Hematopoietic multipotent progenitor cell treated with erythropoietin and hydrocortisone succinate and interleukin-3 and kit ligand, for 15 days (in vitro differentiated cells): ENCODE measurements at places on chromosomes 12 and 14.

- no peak for DNase-seq
Measured at GRCh38 chr12:110379631-110380030, 23.9 kb downstream of the ANAPC7 start.

GRCh38 chr14:65062096-65063075, 39.9 kb downstream of the MAX start:
- no peak for DNase-seq

- no peak for DNase-seq
Measured at GRCh38 chr14:32991691-32992090, 53.0 kb downstream of the NPAS3 start.

DNA sequence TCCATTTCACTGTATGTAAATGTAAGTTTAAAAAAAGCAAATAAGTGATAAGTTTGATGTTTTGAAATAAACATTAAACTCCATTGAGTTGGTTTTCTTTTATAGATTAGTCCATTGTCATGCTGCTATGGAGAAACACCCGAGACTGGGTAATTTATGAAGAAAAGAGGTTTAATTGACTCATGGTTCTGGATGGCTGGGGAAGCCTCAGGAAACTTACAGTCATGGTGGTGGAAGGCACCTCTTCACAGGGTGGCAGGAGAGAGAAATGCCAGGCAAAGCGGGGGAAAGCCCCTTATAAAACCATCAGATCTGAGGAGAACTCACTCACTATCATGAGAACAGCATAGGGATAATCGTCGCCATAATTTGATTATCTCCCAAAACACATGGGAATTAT, 48.4 kb upstream of the OXA1L start:
- DNase-seq: no peak

DNA sequence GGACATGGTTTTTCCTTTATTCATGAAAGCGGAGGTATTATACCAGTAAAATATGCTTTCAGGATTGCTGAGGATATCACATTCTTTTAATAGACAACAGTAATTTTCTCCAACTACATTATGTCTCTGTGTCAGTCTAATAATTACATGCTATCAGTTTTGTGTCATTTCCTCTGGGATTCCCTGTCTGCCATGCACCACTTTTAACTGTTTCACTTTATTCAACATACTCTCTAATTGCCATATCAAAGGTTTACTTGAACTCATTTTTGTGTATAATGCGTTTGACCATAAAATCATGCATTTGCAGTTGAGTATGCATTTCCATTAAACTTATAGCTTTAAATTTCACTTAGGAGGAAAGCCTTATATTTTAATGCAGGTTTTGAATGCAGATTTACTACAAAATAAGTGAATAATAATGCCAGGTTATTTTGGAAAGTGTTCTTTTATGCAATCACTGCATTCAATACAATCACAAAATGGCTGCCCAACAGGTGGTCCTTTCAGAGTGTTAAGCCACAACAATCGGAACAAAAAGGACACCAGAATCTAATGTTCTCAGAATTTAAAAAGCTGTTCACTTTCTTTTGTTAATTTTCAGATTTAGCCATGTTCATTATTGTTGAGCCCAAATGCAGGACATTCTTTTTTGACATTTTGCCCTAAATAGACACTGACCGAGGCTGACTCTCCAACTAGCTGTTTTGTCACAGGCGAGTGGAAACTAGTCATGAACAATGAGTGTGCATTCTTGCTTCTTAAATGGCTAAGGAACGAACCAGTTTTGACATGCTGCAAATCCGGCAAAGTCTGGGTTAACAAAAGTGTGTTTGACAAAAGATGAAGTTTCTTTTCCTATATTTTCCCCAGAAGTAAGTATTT, 40.9 kb downstream of the MBIP start:
- DNase-seq: no peak

GRCh38 chr12:111056618-111057521, 136.5 kb upstream of the MYL2 start:
- no peak for DNase-seq

- no peak for DNase-seq
Measured at GRCh38 chr12:117202556-117202955, 12.3 kb upstream of the FBXO21 start.

- no peak for DNase-seq
Measured at GRCh38 chr12:14259481-14260010, 105.9 kb upstream of the ATF7IP start.

GRCh38 chr12:78181544-78182162, 351.0 kb downstream of the NAV3 start:
- peak; percentile 58 for DNase-seq

DNA sequence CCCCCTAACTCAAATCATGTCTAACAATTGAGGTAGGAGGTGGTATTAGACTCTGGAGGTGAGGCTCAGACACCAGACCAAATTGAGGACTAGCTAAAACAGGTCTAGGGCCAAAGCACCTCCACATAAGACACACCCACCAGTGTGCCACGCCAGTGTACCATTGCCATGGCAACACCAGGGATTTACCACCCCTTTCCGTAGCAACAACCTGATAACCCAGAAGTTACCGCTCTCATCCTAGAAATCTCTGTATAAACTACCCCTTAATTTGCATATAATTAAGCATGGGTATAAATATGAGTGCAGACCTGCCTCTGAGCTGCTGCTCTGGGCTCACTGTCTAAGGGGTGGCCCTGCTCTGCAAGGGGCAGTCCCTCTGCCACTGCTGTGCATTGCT, 57.4 kb upstream of the PPP2R5C start:
- DNase-seq: no peak

- DNase-seq: no peak
Measured at GRCh38 chr12:124379938-124380754, 85.3 kb downstream of the RFLNA start.

- DNase-seq: no peak
Measured at GRCh38 chr12:3277306-3277943, 200.2 kb downstream of the TSPAN9 start.

DNA sequence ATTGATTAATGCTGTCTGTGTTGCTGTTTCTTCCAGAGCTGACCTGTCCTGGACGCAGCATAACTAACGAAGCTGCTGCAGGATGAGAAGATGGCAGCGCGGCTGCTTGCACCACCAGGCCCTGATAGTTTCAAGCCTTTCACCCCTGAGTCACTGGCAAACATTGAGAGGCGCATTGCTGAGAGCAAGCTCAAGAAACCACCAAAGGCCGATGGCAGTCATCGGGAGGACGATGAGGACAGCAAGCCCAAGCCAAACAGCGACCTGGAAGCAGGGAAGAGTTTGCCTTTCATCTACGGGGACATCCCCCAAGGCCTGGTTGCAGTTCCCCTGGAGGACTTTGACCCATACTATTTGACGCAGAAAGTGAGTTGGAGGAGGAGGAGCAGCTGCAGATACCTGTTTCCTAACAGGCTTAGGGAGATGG, 71.7 kb downstream of the SCN8A start:
- no peak for DNase-seq

- DNase-seq: no peak
Measured at GRCh38 chr14:61615743-61616523, 79.4 kb upstream of the HIF1A start.

GRCh38 chr14:67453575-67454300, 34.8 kb downstream of the TMEM229B start:
- no peak for DNase-seq

- no peak for DNase-seq
Measured at GRCh38 chr14:78358591-78358990, 188.4 kb downstream of the NRXN3 start.

DNA sequence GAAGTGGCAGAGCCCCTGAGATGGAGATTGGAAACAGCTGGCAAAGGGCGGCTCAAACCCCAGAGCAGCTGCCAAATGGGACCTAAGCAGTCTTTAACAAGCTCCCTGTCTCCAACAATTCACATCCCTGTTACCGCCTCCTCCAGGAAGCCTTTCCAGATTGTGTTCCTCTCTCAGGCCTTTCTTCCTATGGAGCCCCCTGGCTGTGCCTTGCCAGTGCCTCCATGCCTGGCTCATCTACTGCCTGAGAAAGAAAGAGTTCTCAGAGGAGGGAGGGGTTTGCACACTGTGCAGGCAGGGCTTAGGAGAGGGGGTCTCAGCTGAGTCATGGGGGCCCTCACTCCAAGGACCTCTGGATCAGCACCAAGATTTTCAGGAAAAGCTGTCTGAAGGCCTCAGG, 8.8 kb upstream of the KRT74 start:
- no peak for DNase-seq

DNA sequence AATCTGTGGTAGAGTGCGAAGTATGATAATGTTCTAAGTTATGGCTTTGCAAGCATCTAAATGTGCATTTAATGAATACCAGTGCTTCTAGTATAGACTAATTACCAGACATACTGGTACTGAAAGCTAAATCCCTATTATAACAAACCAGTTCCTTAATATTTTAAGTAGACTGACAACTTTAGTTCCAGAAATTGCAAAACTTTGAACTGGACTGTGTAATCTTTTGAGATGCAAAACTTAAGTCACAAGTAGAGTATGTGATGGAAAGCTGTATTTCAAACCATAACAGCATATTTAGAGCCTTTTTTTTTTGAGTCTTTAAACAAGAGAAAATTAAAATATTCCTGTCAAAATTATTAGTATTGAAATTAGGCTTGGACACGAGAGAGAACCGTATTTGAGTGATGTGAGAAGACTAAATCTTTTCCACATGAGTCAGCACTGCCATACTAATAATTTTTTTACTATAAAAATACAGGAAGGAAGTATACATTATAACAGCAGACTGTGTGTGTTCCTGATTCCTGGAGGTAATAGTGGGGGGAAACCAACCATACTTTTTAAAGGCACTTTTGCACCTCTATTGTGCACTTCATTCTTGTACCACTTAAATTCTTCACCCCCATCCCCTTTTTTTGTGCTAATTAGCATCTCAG, 45.5 kb downstream of the PPM1A start:
- DNase-seq: no peak

DNA sequence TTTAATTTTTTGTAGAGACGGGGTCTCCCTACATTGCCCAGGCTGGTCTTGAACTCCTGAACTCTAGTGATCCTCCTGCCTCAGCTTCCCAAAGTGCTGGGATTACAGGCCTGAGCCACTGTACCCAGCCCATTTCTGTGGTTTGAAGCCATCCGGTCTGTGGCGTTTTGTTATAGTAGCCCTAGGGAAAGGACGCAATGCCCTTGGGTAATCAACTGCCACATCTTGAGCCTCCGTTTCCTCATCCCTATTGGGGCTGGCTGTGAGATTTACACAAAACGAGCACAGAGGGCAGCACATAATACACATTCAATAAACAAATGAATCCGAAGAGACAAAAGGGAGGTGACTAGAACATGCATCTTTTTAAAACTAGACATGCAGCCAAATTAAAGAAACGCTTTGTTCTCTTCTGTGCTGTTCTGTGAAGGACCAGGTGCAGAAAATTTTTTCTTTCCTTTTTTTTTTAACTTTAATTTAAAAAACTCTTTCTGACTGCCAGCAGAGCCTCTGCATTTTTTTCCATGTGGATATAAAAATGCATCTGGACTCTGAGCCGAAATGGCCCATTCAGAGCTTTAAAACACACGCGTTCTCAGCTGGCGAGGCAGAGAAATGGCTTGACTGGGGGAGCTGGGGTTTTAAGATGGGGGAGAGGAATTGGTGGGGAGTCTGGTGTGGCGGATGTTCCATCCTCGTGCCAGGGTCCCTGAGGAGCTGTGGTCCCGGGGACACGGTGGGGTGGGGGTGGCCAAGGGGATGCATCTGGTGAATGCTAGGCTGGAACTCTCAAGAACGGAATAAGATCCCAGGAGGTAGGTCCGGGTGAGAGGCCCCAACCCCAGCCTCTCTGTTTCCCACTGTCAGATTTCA, 119.0 kb downstream of the RBM19 start:
- no peak for DNase-seq

DNA sequence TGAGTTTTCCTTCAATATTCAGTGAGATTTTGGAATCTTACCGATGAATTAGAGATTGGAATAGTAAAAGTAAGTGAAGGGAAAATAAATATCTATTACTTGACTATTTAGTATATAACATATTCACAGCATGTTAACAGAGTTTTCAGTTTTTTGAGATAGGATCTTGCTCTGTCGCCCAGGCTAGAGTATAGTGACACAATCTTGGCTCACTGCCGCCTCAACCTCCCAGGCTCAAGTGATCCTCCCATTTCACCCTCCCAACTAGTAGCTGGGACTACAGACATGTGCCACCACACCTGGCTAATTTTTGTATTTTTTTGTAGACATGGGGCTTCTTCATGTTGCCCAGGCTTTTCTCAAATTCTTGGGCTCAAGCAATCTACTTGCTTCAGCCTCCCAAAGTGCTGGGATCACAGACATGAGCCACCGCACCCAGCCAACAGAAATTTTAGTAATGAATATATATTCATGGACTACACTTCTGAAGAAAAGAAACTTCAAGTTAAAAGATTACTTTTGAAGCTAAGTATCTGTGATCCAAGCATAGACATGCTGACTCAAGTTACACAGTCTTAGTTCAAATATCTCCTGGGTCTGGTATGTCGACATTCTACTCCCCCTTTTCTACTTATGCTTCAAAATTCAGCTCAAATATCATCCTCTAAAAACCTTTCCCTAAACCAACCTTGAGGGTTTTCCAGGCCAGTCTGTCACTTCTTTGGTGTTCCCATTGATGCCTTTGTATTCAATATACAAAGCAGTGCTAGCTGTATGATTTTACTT, 13.8 kb downstream of the UBE2N start:
- no peak for DNase-seq

DNA sequence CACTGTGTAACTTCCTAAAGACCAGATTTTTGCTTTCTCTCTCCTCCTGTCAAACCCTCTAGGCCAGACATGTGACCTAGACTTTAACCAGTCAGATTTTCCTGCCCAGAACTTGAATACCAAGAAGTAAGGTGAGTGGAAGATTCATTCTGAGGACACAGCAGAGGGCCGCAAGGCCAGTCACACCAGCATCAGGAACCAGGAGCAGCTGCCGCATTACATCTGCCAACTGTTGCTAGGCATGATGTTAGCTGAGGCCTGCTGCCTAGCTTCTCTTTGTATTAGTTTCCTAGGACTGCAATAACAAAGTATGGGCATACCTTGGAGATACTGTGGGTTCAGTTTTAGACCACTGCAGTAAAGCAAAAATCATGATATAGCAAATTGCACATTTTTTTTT, 101.9 kb upstream of the BMP4 start:
- DNase-seq: no peak

- DNase-seq: no peak
Measured at GRCh38 chr12:104410786-104411185, 46.0 kb upstream of the CHST11 start.

GRCh38 chr12:11269607-11270006, at the start of gene PRB3:
PRB3 (minus strand) TSS chr12:11269707; CDS start chr12:11269669, 38 bp downstream.
- DNase-seq: no peak

DNA sequence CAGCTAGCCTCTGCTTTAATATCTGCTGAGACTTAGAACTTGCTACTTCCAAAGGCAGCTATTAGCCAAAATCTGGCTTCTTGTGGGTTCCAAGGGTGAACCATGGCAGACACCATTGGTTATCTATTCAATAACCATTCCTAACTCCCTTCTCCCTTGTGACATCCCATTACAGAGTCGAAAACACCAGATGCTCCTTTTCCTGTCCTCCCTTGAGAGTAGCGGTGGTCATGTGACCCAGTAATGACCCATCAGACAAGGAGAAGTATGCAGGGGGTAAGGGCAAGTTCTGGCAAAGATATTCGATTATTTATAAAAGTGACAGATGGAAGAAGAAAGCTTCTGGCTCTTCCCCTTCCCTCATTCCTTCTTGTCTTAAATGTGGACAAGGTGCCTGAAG, 20.1 kb downstream of the TGFB3 start:
- no peak for DNase-seq

- no peak for DNase-seq
Measured at GRCh38 chr12:127304751-127305725, 961.9 kb upstream of the TMEM132C start.
